Umbilical cord (tissue), 2 donors: ENCODE measurements at places on chromosomes 1 and 21.

DNA sequence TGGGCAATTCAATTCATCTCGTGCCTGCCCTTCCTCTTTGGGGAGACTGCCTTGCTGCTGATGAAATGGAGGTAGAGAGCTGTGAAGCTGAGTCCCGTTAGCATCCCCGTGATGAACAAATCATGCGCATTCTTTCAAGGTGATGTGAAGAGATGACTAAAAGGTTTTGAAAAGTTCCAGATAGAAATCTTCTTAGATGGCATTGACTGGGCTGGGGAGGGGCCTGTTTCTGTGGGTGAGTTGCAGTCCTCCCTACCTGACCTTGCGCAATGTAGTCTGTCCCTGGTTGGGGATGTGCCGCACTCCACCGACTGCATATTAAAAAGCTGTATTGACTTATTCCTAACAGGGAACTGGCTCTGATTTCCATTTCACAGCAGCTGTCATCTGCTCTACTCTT, 49.6 kb downstream of the ST6GALNAC3 start:
- peak; percentile 47 for DNase-seq

DNA sequence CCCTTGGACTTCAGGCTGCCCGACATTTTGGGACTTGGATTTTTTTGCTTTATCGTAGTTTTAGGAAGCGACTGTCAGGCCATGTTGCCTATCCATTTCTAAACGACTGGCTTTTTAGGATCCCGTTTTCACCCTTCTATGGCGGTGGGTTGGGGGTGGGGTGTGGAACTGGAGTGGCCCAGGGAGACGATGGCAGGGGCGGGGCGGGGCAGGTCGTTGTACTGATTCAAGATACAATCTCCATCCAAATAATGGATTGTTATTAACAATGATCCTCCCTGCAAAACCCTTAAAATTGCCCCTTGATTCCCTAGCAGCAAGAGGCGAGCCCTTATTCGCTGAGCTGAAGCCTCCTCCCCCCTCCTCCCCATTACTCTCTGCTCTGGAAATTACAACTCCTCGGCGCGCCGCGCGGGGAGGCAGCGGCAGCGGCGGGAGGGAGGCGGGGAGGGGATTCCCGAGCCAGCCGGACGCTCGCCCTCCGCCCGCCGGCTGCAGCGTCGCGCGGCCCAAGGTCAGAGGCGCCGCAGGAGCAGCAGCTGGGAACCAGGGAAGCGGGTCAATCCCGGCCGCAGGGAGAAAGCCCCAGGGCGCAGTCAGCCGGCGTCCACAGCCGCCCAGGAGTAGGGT, at the start of gene TRIM67:
TSS of gene TRIM67 (plus strand) at position 392 of the 630 bp plus-strand sequence. CDS start 912 bp downstream, outside the sequence.
- DNase-seq, result peak; percentile 18

DNA sequence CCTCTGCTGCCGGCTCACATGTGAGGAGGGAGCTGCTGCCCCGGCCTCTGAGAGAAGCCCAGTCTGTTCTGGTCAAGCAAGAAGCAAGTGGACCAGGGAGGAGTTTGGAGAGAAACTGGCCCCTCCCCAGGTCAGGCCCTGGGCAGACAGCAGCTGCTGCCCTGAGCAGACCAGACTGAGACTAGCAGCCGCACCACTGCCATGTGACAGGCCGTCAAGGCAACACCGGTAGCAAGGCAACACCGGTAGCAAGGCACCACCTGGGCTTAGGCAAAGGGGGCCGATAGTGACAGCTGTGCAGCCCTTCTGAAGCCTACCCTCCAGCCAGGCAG, 50.3 kb downstream of the ARHGEF16 start:
- DNase-seq, result no peak

DNA sequence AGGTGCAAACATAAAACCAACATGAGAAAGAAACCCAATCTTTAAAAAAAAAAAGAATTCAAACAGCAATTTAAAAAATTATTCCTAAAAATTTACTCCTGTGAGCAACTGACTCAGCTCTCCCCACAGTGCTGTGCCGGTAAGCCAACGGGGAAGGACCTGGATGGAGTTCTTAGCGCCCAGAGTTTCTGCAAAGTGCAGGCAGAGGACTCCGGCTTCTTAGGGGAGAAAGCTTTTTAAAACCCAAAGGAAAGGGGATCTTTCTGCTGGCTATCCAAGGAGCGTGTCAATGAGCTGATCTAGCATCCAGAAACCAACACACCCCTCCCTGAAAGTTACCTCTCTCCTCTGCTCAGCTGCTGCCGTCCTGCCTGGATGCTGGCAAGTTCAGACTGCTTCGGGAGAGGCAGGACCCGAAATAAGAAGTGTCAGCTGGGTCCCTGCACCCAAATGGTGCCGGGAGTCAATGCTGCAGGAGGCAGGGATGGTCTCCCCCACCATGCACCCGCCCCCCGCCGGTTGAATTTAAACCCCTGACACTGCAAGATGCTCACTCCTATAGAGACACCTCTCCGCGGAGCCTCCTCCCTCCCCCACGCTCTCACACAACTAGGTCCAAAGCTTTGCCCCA, 32.2 kb upstream of the H6PD start:
- DNase-seq, result no peak

DNA sequence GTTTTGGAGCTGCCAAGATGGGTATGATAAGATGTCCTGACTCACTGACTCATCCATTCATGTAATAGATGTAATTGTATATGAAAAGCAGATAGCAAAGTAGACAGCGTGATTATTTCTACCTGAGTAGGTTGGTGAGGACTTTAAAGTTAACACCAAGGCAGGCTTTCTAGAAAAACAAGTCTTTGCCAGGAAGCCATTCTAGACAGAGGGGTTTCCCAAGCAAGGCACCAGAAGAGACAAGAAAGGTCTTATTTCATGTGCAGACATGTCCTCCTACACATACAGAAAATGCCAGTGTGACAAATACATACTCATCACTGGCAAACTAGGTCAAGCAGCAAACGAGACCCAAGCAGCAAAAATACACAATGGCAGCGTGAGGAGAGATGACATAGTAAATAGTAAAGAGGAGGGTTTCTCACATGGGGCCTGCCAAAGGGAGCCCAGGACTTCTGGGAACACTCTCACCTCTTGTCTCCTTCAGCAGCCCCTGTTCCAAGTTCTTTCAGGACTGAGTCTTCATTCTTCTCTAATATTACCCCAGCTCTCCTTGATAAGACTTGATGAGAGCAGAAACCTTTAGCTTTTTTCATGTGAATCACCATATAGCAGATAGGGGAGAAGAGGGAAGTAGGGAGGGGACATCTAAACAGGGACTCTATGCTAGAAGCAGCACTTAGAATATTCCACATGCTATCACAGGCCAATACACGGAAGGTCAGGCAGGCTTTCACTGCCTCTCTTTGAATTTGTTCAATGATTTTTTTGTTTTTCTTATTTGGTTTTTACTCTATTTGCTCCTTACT, 114.6 kb upstream of the ATP1B1 start:
- peak; percentile 20 for DNase-seq

GRCh38 chr1:100799548-100799947, 80.0 kb downstream of the VCAM1 start:
- no peak for DNase-seq

DNA sequence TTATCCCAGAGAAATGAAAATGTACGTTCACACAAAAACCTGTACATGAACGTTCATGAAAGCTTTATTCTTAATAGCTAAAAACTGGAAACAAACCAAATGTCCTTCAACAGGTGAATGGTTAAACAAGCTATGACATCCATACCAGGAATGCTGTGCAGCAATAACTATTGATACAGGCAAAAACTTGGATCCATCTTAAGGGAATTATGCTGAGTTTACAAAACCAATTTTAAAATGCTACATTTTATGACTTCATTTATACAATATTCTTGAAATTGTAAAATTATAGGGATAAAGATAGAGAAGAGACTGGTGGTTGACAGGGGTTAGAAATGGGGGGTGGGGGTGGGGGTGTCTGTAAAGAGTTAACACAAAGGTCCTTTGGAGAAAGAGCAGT, 280.3 kb downstream of the TGFB2 start:
- no peak for DNase-seq

DNA sequence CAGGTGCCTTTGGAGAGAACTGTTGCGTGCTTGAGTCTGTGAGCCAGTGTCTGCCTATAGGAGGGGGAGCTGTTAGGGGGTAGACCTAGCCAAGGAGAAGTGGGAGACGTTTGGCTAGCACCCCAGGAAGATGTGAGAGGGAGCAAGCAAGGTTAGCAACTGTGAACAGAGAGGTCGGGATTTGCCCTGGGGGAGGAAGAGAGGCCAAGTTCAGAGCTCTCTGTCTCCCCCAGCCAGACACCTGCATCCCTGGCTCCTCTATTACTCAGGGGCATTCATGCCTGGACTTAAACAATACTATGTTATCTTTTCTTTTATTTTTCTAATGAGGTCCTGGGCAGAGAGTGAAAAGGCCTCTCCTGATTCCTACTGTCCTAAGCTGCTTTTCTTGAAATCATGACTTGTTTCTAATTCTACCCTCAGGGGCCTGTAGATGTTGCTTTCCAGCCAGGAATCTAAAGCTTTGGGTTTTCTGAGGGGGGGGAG, 2.4 kb downstream of the BTG2 start:
- DNase-seq, result no peak

GRCh38 chr1:91889717-91890459, 3.9 kb upstream of the TGFBR3 start:
- no peak for DNase-seq

GRCh38 chr1:21634806-21635535, 34.2 kb downstream of the RAP1GAP start:
- no peak for DNase-seq

GRCh38 chr1:182731852-182732575, 47.6 kb upstream of the RGS8 start:
- no peak for DNase-seq
